HT-29 (cell line): ENCODE measurements at places on chromosomes 1 and 21. TPM values are rescaled to one million over a fixed set of nuclear protein-coding genes. Genes with fewer than 3 reads are reported as not detected.

GJA4 gene
- total RNA-seq, result not detected in 2 replicates

STUM gene
- not detected in 2 replicates for total RNA-seq

S100B gene
- not detected in 2 replicates for total RNA-seq

MXRA8 gene
- total RNA-seq, result not detected in 2 replicates

THEM5 gene
- not detected in 2 replicates for total RNA-seq

BMP8A gene
- total RNA-seq, result 0.05 TPM in 1 of 2 replicates, not detected in the other

SDC3 gene
- total RNA-seq, result 0.31 and 0.42 TPM in 2 replicates
